ENCODE measurements at places on chromosomes 2 and 18. TPM values are rescaled to one million over a fixed set of nuclear protein-coding genes. Genes with fewer than 3 reads are reported as not detected.

The IL1RL1 gene
- 0.33 TPM for total RNA-seq

The SCN1A gene
- not detected for total RNA-seq

The NLRC4 gene
- 0.11 TPM for total RNA-seq

The ACVR1C gene
- 6.9 TPM for total RNA-seq

The SH3RF3 gene
- total RNA-seq: 2.1 TPM

The MEP1B gene
- not detected for total RNA-seq

The TMEM247 gene
- not detected for total RNA-seq

The AKAIN1 gene
- total RNA-seq: not detected

The CRYGC gene
- not detected for total RNA-seq

The PLGLB1 gene
- total RNA-seq: 11.7 TPM
